ENCODE measurements at places on chromosomes 7 and 10.

GRCh38 chr10:14513123-14513522 is 182.4 kb upstream of the FRMD4A start:
- no peak for DNase-seq

DNA sequence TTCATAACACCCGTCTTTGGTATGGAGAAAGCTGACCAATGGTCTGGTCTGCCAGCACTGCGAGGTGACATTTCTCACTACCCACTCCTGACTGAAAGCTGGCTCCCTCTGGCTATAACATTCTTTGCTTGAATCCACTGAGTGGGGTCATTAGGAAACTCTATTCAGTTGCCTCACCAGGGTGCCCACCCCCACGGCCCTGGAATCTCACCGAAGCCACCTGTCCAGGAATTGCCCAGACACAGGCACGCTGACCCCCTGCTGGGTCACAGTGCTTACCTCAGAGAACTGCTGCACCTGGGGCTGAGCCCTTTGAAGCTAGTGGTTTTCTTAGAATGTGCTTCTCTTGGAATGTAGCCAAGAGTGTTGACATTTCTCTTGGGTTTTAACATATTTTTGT is 28.6 kb downstream of the HECW1 start:
- DNase-seq = no peak

- DNase-seq = no peak
These were observed 124.5 kb downstream of the SLC16A9 start for GRCh38 chr10:59585046-59585700.

GRCh38 chr7:96377399-96377798 is 55.5 kb upstream of the SLC25A13 start:
- no peak for DNase-seq

- DNase-seq = no peak
These were observed 6.5 kb downstream of the TBRG4 start for GRCh38 chr7:45104844-45105587.
